ENCODE measurements at places on chromosomes 4 and X. TPM values are rescaled to one million over a fixed set of nuclear protein-coding genes. Genes with fewer than 3 reads are reported as not detected.
A peak's percentile ranks its signal among the peaks of the same experiment; 100 is the strongest.

DNA sequence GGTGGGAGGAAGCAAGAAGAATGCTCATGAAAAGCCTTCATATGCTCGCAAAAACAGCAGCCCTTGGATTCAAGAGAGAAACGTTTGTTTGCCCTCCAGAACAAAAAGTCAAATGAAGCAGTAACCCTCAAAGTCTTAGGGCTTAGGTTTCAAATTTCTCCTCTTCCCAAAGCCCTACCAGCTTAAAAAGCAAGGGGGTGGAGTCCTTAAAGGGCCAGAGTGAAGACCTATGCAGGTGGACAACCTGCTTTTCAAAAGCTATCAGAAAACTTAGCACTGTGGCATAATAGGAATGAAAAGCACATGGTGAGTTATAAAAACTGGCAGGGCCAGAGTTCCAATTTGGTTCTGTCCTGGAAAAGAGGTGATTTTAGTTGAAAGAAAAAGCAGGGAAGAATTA, 253.3 kb downstream of the NAP1L3 start:
- no peak for DNase-seq

GRCh38 chr4:98203332-98204235, 57.6 kb upstream of the RAP1GDS1 start:
- no peak for DNase-seq

- DNase-seq: no peak
These were observed 447 bp downstream of the PDZD11 start for GRCh38 chrX:70289168-70289792.

DNA sequence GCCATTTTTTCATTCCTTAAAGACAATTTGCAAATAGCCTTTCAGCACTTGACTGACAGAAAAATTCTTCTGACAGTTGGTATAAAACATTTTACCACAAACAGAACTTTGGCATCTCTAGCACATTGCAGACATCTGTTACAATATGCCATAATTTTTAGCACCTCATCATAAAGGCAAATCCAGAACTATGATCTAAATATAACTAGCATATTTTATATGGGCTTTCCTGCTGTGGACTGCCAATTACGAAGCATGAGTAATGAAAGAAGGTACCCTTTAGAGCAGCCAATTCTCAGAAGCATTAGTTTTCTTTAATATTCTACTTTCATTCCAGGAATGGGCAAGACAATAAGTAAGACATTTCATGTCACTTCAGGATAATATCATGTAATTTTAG, 647.4 kb upstream of the GALNT7 start:
- no peak for DNase-seq

- DNase-seq: no peak
These were observed at the start of gene FGB for GRCh38 chr4:154562697-154563254. TSS of gene FGB (plus strand) at chr4:154563011. CDS start at chr4:154563019, 8 bp downstream.

DNA sequence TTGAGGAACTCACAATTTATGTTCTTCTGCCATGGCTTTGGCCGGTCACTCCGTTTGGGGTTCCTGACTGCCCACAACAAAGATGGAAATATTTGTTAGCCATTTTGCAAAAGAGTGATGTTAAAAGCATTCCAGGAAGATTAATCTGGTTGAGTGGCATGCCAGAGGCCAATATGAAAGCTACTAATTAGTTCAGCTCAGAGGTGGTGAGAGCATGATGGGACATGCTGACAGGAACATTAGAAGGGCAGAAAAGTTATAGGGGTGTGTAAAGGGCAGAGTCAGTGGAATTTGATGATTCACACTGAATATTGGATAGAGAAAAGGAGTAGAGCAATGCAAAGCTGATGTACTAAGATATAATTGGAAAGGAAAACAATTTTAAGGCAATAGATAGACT, 94.4 kb downstream of the TLL1 start:
- no peak for DNase-seq

- DNase-seq: no peak
These were observed 21.8 kb downstream of the IL1RAPL1 start for GRCh38 chrX:28609003-28609402.

DNA sequence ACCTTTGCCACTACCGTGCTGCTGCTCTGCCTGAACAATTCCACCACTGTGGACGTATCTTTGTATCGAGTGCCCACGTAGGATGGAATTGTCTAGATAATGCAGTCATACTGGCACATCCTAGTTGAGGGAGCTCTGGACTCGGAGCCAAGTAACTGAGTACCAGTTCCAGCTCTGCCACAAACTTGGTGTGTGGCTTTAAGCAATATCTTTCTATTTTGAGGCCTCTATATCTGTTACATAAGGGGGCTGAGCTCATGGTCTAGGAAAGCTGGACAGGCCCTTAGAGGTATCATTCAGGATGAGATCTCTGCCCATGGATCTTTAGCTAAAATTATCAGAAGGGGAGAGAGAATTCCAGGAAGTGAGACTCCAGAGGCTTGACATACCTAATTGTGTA, 12.4 kb downstream of the GABRE start:
- DNase-seq: no peak

- no peak for DNase-seq
These were observed 91.6 kb upstream of the GNPDA2 start for GRCh38 chr4:44817930-44818329.

GRCh38 chr4:184960505-184960971, 57.8 kb upstream of the HELT start:
- no peak for DNase-seq

- DNase-seq: no peak
These were observed 15.1 kb upstream of the NKX3-2 start for GRCh38 chr4:13559413-13559812.

- DNase-seq: no peak
These were observed 184.6 kb downstream of the SPATA18 start for GRCh38 chr4:52235552-52236201.

- no peak for DNase-seq
These were observed 81.7 kb upstream of the FTHL17 start for GRCh38 chrX:31153475-31154047.

- DNase-seq: no peak
These were observed 236.0 kb upstream of the VCX3A start for GRCh38 chrX:6770936-6771335.

DNA sequence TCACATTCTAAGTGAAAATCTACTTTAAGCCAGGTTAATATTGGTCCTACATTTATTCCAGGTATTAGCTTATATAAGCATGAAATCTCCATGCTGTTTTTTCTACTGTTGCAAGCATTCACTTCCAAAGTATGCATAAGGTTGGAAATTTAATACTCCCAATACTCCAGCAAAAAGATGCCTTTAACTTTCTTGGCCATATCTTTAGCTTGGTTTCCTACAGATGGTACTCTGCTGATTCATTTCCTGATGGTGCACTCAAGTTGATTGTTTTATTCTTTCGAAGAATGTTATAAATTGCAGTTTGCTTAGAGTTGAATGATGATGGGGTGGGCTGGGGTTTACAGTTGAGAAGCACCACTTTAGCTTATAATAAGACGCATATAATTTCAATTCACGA, 330.2 kb downstream of the PTTG2 start:
- no peak for DNase-seq

- no peak for DNase-seq
These were observed 92.0 kb upstream of the TNIP3 start for GRCh38 chr4:121255986-121256750.

GRCh38 chrX:30858098-30858497, 31.0 kb downstream of the TAB3 start:
- no peak for DNase-seq

DNA sequence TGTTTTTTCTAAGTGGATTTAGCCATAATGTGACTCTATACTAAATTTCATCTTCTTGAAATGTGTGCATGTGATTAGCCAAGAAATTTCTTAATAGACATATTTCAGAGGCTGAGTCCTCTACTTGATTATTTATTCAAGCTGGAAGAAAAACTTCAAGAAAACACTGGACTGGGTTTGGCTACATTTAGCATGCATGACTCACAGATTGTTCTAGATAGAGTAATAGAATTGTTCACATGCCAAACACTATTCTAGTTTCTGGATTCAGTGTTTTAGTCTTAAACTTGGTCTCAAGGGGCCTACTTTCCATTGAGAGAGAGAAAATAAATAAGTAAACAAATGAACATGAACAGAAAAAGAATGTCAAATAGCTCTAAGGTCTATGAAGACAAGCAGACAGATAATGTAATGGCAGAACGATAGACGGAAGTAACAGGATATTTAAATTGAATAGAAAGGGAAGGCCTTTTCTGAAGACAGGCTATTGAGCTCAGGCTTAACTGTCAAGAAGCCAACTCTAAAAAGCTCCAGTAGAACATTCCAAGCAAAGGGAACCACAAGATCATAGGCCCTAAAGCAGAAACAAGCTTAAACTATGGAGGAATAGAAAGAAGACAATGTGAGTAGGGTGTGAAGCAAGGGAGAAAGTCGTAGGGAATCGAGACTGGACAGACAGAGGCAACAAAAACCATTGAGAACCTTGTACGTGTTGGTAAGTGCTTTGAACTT, 104.6 kb downstream of the TMEM144 start:
- DNase-seq: no peak

DNA sequence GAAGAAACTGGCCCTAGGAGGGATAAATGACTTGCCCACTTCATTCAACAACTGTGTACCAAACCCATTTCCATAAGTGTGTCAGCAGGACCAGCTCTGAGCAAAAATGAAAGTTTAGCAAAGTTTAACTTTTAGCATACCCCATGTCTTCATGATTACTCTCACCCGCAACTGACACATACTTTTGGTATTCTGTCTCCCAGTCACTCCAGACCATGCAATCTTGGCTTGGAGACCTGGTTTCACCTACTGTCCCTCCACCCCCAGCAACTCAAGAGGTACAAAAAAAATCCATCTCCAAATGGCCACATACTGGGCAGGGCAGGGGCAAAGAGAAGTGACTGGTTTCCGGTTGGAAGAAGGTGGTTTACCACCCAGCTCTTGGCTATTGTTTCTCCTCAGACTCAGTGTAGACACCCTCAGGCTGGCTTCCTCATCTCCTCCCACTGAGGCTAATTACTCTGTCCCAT, 79.8 kb downstream of the RLIM start:
- DNase-seq: no peak

DNA sequence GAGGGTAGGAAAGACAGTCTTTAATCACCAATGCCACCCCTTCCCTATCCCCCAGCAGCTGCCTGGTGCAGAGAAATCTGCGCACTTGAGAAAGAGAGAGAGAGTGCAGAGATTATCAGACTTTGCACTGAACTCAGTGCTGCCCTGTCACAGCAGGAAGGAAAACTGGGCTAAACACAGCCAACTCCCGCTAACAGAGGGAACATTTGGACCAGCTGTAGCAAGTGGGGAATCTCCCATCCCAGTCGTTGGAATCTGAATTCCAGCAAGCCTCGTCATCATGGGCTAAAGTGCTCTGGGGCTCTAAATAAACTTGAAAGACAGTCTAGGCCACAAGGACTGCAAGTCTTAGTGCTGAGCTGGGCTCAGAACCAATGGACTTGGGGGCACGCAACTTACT, 168.7 kb downstream of the DLG3 start:
- no peak for DNase-seq

DNA sequence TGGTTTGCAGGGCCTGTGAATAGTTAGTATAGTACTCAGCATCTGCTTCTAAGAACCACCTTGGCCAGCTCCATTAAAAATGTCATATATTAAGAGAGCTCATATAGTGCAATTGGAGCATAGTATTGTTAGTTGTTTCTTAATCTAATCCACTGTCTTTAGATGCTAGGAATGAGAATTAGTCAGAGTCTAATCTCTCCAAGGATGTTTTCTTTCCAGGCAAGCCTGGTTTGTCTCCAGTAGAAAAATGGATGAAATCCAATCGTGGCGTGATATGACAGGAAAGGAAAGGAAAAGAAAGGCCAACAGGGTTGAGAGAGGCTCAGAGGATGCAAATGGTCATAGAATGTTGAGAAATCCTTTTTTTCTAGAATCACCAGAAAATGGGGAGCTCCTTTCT, 15.0 kb upstream of the TMEM164 start:
- no peak for DNase-seq

DNA sequence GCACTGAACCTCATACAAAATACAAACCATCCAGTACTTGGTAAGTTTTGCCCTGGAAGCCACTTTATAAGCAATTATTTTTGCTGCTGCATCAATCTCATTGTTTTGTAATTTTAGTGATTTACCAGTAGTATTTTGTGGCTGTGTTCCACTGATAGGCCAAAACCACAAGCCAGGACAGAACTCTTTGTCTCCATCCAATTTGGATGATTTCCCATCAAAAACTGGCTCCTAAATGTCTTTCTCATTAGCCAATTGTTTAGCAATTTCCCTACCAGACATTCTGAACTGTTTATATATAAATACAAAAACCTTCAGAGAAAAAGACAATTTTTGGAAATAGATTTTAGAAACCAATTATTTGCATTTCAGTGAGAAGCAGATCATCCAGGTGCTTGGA, 4.4 kb downstream of the GSPT2 start:
- no peak for DNase-seq

- DNase-seq: no peak
These were observed 11.1 kb downstream of the DRP2 start for GRCh38 chrX:101230636-101231035.

GRCh38 chr4:162408309-162408708, 244.5 kb upstream of the FSTL5 start:
- no peak for DNase-seq

- no peak for DNase-seq
These were observed 11.9 kb upstream of the ASIC5 start for GRCh38 chr4:155877971-155878370.

GRCh38 chr4:101256222-101256621, 91.1 kb downstream of the PPP3CA start:
- no peak for DNase-seq

DNA sequence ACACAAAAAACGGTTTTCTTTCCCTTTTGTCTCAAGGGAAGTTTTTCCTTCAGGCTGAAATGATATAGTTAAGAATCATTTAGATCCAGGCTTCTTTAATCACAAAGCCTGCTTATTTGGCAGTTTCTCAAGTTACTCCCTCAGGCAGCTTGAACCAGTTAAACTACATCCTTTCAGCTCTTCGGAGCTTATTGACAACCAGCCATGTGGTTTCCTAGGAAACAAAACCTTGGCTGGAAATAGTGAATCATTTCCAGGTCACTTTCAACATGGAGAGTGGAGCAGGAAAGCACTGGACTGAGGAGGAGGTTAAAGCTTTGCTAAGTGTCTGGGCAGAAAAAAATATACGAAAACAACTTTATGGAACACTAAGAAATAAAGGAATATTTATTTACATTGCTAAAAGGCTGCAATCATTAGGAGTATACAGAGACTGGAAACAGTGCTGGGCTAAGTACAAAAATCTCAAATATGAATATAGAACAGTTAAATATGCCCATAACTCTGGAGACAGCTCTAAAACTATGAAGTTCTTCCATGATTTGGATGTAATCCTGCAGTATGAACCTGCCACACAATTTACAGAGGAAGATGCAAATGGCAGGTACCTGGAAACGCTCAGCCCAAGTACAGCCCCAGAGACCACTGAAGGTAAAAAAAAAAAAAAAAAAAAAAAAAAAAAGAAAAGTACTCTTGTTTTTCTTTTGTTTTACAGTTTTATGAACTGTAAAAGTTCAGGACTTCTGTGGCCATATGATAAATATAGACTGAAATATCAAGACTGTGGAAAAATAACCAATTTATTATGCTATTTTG, 23.2 kb upstream of the AASDH start:
- DNase-seq: peak; percentile 96

Gene DRP2
- 2.3 TPM for polyA plus RNA-seq

Gene IL21
- not detected for polyA plus RNA-seq

Gene AFF2
- polyA plus RNA-seq: 5.3 TPM

Gene CXCL8
- 1.1 TPM for polyA plus RNA-seq

Gene DMP1
- 0.09 TPM for polyA plus RNA-seq

Gene CXCL9
- 0.53 TPM for polyA plus RNA-seq

Gene ABLIM2
- 6.7 TPM for polyA plus RNA-seq

Gene SMIM31
- 0.25 TPM for polyA plus RNA-seq

Gene GAGE1
- polyA plus RNA-seq: not detected

Gene PITX2
- 0.11 TPM for polyA plus RNA-seq

Gene UGT2A1
- not detected for polyA plus RNA-seq

Gene DUX4
- polyA plus RNA-seq: 1.2 TPM

Gene TRIM75
- not detected for polyA plus RNA-seq

Gene KIAA1210
- 1.5 TPM for polyA plus RNA-seq

Gene EDA2R
- 0.86 TPM for polyA plus RNA-seq

All from left lung (tissue), 14 donors.